Activated CD4-positive, alpha-beta T cell treated with anti-CD3 and anti-CD28 coated beads, Interleukin-2, amount 50 U/mL, for 4 hours (primary cell): ENCODE measurements at places on chromosomes 13 and 19.

GRCh38 chr13:73816702-73817101 lies 317.5 kb downstream of the KLF12 start:
- DNase-seq: no peak

DNA sequence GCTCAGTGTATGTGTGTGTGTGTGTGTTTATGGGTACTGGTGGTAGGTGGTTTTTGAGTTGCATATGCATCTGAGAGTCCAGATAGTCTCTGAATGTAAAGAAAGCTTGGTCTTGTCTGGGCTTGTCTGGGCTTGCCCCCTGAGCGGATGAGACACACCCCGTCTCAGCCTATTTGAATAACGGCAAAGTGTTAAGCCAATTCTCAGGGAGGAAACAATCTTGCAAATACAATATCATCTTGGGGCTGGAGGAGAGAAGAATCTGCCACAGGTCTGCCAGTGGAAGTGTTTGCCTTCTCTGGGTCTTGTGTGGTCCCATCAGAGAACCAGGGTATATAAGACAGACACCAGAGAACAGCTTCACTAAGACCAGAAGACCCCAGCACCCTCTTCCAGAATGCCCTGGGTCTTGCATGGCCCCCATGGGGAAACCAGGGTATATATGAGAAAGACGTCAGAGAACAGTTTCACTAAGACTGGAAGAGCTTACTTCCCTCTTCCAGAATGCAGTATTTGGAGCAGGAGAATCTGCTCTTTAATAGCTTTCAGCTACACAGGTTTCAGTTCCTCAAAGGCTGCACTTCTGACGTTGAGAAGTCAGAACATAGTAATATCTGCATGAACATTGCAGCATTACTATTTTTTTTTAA lies 13.3 kb downstream of the CD70 start:
- DNase-seq: no peak

GRCh38 chr13:48874165-48874564 lies 101.5 kb upstream of the FNDC3A start:
- no peak for DNase-seq

DNA sequence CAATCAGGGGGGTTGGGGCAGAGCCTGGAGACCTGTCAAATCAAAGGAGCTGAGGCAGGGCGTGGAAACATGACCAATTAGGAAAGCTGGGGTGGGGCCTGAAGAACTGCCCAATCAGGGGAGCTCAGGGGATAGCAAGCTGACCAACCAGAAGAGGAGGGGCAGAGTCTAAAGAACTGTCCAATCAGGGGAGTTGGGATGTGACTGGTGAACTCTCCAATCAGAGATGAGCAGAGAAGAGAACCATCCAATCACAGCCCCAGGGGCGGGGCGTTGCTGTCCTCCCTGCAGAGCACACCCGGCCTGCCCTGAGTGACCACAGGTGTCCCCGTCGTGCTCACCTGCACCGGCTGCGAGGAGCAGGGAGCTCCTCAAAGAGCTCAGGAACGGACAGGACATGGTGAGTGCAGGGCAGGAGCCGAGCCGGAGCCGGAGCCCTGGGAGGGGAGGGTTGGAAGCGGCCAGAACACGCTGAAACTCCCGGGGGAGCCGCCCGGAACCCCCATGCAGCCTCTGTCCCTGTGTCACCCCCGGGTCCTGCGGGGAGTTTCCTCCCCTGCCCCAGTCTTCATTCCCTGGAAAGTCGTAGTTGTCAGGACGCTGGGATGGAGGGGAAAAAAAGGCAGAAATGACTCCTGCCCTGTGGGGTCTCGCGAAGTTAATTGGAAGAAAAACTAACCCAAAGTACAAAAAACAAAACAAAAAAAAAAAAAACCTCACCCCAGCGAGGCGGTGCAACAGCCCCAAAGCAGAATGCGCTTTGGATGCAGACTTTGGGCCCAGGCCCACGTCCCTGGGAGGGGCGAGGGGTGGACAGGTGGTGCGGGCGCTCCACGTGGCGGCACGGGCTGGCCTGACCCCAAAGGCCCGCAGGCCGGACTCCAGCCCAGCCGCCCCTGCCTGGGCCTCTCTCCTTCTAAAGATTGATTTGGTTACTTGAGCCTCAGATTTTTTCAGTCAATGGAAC lies at the start of gene ZNF556:
TSS of gene ZNF556 (plus strand) at position 311 of the 967 bp plus-strand sequence. CDS start at position 398, 87 bp downstream.
- no peak for DNase-seq

GRCh38 chr19:33366127-33366526 lies 7.4 kb upstream of the CEBPG start:
- no peak for DNase-seq

DNA sequence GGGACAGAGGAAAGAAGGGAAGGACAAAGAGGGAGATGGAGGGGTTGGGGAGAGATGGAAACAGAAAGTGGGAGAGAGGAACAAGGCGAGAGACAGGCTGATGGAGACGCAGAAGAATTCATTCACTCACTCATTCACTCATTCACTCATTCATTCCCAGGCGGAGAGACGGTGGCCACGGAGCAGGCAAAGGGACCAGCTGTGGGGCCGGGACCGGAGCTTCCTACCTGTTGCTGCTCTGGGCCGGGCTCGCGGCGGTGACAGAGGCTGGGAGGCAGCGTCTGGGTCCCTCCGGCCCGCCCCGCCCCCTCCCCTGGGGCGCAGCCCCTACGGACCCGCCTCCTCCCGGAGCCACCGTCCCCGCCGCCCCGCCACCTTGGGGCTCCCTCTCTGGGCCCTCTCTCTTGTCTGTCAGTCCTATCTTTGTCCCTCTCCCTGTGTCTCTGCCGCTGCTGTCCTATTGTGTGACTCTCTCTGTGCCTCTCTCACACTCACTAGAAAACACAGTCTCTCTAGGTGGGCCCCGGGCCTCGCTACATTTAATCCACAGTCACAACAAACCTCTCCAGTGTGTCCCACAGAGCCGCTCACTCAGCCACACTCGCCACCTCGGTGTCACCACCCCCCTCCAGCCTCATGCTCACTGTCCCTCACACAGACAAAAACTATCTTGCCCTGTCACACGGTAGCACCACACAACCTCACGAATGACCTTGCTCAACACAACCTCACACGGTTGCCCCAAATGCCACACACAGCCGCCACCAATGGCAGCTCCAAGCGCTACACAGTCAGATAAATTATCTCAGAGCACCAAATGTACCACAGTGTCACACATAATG lies at the start of gene GNG8:
TSS of gene GNG8 (minus strand) at position 283 of the 842 bp plus-strand sequence. CDS start 1,520 bp downstream, outside the sequence.
- no peak for DNase-seq

- DNase-seq: no peak
Measured at GRCh38 chr13:95745289-95745688, 68.3 kb downstream of the DNAJC3 start.

GRCh38 chr13:78185700-78186099 lies 267.1 kb upstream of the EDNRB start:
- DNase-seq: no peak

DNA sequence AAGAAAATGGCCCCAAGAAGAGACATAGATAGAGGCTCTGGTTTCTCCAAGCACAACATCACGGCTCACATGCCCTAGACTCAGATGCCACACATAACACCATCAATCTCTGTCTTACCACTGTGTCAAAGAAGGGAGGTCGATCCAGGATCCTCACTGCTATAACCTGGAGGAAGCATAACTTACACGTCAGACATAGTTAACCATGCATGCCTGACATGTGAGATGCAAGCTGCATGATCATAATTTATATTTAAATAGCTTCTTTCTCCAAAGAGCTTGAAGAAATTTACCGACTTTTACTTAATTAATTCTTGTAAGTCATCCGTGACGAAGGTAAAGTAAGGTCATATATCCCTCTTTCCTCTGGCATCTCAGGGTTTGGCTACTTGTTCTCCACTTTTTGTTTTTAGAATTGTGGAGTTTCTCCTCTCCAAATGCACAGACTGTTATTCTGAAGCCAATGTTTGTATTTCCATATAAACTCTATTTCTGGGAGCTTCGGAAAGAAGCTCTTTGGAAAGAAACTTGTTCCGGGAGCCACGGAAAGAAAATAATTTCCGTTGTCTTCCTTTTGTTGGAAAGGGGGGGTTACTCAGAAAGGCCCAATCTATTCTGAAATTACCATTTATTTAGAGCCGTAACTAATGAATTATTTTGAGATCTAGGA lies 205.6 kb downstream of the LHFPL6 start:
- no peak for DNase-seq

- no peak for DNase-seq
Measured at GRCh38 chr19:55447421-55448174, 4.5 kb upstream of the SHISA7 start.

- DNase-seq: no peak
Measured at GRCh38 chr13:97880311-97880675, 73.2 kb upstream of the IPO5 start.

DNA sequence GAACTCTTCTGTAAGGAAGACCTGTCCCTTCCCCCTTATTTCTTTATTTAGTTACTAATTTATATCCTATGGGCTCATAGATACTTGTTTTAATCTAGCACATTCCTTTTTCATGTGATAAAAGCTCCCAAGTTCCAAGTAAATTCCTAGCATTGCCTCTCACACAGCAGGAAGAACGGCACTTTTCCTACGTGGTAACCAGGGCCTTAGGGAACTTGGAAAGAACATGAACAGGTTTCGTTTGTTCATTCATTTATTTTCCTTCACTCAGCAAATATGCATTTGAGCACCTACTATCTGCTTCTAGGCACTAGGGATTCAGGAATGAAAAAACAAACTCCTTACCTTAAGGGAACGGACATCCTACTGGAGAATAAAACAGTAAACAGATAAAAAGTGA lies 125.1 kb downstream of the SIPA1L3 start:
- no peak for DNase-seq

GRCh38 chr19:756236-756635 lies 5.3 kb downstream of the MISP start:
- no peak for DNase-seq

DNA sequence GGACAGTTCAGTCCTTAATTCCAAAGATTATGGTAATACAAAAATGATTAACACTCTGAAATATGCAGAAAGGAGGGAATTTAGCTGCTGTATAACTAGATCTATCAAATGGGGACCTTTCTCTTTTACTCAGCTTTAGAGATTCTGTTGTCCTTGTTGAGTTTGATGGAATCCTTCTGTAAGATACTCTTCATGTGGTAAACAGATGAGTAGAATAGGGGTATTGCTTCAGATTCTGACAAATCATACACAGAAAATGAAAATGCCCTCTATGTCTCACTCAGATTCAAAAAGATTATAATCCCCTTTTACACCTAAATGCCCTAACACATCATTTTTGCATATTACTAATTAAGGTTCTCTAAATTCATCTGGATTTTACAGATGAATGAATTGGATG lies 50.7 kb downstream of the ARHGAP35 start:
- no peak for DNase-seq

- DNase-seq: no peak
Measured at GRCh38 chr19:35421362-35421761, 26.7 kb upstream of the FFAR2 start.

- no peak for DNase-seq
Measured at GRCh38 chr13:25379011-25379410, 7.2 kb downstream of the ATP8A2 start.
